Urinary bladder (tissue), 4 donors: ENCODE measurements at places on chromosomes 1 and 21. TPM values are rescaled to one million over a fixed set of nuclear protein-coding genes. Genes with fewer than 3 reads are reported as not detected.

GRCh38 chr1:112954945-112955772 is 837 bp downstream of the SLC16A1 start:
- no peak for DNase-seq

GRCh38 chr1:37661401-37661800 is 26.7 kb upstream of the RSPO1 start:
- no peak for DNase-seq

- no peak for DNase-seq
Observed at GRCh38 chr1:32299327-32299726, 7.4 kb downstream of the HDAC1 start.

DNA sequence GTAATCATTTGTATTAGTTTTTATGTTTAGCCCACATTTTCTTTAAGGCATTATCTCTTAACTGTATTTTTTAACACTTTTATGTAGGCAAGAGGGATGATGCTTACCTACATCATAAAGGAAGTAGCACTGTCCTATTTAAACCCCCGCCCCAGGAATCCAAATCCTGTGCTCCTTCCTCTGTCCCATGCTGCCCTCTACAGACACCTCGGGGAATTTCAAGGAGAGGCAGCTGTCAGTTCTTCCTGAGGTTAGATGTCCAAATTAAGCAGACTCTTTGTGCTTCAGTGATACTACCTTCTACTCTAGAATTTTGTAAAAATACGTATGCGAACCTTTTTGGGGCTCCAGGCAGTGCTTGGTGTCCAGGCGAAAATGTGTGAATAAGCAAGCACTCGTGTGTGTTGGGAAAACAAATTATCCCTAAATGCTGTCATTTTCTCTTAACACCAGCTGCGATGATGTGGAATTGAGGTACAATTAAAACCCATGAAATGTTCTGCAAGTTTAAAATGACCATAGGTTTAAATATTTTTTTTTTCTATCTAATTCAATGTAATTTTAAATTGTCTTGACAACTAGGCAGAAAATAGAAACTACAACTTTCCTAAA is 19.2 kb downstream of the CRCT1 start:
- no peak for DNase-seq

GRCh38 chr1:89545264-89546038 is 20.8 kb downstream of the LRRC8B start:
- no peak for DNase-seq

DNA sequence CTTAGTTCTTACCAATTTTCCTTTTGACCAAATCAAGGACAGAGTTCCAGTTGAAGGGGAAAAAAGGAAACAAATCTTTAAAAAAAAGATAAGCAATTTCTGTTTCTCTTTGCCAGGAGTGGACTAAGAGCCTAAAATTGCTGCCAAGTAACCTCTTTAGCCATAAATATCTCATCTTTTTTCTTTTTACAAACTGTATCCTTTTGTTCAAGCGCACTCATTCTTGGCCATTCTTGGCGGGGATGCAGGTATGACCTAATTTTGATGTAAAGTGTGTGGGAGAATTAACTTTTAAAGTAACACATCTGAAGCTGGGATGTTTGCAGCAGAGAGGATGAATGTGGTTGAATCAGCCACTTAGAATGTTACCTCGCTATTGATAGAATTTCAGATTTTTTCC is 13.4 kb upstream of the KIF1B start:
- peak; percentile 83 for DNase-seq

Gene ITPKB
- 62.3 TPM for polyA plus RNA-seq

Gene CCDC27
- not detected for polyA plus RNA-seq

GRCh38 chr1:113042285-113043143 is 30.5 kb upstream of the LRIG2 start:
- peak; percentile 58 for DNase-seq

Gene RAB3B
- polyA plus RNA-seq: 0.44 TPM

GRCh38 chr1:226344441-226345259 is 35.7 kb upstream of the LIN9 start:
- no peak for DNase-seq

Gene DCDC2B
- not detected for polyA plus RNA-seq

GRCh38 chr1:87167848-87168525 is 160.7 kb upstream of the LMO4 start:
- DNase-seq: no peak

Gene OR2T11
- polyA plus RNA-seq: not detected

- DNase-seq: no peak
Observed at GRCh38 chr1:6391951-6392808, 1.4 kb downstream of the ACOT7 start.

- no peak for DNase-seq
Observed at GRCh38 chr1:224271106-224271505, 58.9 kb downstream of the NVL start.

Gene WLS
- polyA plus RNA-seq: 107 TPM

DNA sequence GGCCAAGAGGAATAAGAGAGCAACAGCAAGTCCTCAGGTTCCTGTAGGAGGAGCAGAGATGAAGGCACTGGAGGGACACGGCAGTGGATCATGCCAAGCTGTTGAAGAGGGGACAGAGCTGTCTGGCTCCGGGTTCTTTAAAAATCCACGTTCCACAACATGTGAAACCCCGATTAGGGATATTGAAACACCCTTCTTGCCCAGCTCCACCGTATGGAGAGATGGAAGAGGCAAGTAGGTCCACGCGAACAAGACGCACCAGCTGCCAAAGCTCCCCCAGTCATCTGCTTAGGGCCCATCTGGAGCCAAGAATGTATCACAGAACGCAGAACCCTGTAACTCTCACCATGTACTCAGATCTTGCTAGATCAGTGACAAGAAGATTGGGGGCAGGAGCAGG is 3.9 kb downstream of the C1orf198 start:
- no peak for DNase-seq

DNA sequence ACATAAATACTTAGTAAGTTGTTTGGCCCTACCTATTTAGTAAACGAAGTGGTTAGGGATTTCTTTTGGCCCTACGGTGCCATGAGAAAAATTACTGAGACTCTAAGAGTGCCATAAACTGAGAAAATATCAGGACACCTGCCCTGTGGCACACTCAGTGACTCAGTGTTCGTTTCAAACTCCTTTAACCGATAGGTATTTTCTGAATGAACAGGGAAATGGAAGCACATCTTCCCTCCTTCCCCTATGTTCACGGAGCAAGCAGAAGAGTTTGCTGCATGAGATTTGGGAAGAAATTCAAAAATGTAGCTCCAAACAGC is 134.2 kb downstream of the KAZN start:
- DNase-seq: no peak

DNA sequence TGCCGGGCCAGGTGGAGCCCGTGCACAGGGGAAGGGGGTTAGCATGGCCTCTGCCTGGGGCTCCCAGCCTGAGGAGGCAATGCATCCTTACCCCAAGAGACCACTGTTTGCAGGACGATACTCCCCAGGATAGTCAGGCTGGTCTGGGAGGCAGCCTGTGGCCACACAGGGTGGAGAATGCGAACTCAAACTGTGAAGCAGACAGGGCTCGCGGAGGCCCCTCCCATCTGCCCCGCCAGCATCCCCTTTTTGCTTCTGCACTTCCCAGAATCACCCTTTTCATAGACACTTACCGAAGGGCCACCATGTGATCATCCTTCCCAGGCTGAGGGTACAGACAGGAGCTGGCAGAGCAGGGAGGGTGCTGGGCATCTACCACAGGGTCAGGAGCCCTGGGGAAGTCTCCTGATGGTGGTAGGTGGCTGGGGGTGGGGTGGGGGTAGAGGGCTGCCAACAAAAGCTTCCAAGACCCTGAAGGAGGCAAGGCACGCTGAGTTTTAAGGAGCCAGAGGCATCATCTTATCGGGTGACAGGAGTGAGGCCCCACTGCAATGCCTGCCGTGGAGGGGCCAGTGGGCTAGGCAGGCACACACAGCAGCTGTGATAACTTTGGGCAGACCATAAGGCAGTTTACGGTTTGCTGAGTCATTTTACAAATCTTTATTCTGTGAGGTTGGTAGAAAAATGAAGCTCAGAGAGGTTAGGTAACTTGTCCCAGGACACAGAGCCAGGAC is 31.3 kb upstream of the BTG2 start:
- DNase-seq: no peak

GRCh38 chr1:24909388-24909898 is 20.6 kb downstream of the RUNX3 start:
- DNase-seq: no peak

DNA sequence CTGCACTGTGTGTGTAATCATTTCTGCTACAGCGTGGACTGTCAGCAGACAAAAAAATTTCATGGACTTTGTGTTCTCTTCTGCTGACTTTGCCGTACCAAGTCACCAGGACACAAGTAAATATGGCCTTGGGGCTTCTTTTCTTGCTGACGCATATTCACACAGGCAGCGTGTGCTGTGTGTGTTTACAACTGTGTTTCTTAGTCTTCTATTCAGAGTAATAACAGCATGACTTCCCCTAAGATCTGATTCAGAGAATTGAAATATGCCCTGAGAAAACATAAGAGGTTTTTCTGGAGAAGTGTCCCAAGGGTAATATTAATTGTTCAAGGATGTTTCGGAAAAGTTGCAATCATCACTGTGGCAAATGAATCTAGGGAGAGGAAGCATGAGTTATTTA is 47.1 kb upstream of the DYNLT5 start:
- DNase-seq: no peak

Gene TNFSF4
- 1.1 TPM for polyA plus RNA-seq

Gene PKLR
- polyA plus RNA-seq: not detected

Gene SLC6A9
- polyA plus RNA-seq: 19.8 TPM

Gene RSPH1
- 0.84 TPM for polyA plus RNA-seq

DNA sequence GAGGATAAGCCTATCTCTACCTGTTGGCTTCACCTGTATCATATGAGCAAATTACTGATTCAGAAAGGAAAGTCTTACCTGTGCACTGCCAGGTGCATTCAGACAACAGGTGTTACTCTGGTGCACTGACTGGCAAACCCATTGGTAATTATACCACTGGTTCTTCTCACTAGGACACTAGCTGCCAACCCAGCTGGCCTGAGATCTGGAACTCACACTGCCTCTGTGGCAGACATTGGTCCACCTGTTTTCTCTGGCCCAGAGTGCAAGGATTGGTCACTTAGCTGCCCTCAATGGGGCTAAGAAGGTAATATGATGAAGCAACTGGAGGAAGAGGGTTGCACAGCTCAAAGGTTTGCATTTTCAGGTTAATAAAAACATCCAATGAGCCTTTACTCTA is 140.2 kb upstream of the DNAH14 start:
- no peak for DNase-seq

- no peak for DNase-seq
Observed at GRCh38 chr1:178323067-178323466, 173.7 kb downstream of the CLEC20A start.

DNA sequence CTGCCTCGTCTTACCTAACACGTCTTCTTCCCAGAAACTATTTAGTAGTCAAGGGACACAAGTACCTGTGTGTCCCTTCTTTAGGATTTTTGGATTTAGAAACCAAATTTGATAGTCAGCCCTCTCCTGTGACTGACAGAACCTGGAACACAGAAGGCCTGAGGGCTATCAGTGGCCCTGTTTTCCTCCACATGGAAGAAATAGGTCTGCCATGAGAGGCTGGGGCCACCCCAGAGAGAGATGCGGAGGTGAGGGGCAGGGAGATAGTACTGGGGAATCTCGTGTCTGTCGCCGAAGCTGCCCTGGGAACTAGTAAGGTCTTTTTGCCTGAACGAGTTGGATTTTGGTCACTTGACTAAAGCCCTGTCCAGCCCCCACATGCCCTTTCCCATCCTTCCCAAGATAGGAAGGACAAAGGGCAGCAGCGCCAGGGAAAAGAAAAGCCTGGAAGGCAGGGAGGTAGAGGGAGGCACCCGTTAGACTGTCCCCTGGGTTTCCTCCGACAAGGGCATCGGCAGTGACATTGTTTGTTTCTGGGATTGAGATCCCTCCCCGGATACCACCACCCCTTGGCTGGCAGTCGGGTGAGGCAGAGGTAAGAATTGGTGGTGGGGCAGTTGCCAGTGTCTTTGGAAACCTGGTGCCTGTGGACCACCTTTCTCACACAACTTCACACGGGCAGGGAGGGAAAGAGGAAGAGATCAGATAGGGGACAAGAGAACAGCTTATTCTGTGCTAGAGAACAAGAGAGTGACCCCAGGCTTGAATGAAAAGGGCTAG is 19.8 kb downstream of the SMIM12 start:
- no peak for DNase-seq

DNA sequence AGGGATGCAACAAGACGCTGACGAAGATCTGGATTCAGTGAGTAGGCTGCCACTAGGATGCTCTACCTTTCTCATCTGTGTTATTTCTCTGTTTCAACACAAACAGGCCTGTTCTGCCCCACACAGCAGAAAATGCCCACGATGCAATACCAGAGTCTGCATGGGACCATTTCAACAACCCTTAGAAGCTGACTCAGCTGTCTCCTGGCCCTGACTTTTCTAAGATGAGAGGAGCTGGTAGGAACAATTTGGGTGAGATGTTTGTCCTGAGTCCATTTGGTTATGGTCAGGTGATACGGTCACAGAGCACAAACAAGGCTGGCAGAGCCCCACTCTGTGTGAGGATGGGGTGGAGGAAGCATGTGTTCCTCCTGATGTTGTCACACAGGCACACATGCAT is 11.5 kb upstream of the SLC2A1 start:
- no peak for DNase-seq

Gene FAM110D
- polyA plus RNA-seq: 7.4 TPM

Gene PDC
- not detected for polyA plus RNA-seq

- no peak for DNase-seq
Observed at GRCh38 chr21:38820471-38821239, 14.9 kb downstream of the ETS2 start.

Gene TDRD5
- polyA plus RNA-seq: 0.13 TPM

- DNase-seq: no peak
Observed at GRCh38 chr1:180950321-180950720, 37.6 kb downstream of the KIAA1614 start.

DNA sequence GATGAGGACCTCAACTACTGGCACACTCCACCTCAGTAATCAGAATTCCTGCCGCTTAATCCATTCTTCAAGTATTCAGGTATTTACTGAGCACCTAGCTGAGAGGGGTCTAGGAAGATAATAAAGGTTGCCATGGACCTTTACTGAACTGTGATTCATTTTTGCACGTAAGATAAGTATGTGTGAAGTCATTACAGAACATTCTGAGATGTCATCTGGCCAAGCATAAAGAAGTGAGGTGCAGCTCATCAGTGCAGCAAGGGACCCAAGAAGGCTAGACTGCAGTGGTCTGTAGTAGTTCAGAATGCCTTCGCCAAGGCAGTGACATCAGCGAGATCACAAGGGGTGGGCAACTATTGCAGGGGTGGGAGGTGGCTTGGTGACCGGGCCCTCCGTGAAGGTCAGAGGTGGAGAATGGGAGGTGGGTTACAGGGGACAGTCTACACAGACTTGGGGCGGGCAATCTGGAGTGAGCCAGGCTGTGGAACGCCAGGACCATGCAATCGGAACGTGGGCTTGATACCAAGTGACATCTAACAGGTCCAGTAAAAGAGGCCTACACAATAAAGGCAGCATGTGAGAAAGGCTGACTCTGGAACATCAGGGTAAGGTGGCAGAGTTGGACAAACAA is 107.4 kb downstream of the SLC45A1 start:
- no peak for DNase-seq

DNA sequence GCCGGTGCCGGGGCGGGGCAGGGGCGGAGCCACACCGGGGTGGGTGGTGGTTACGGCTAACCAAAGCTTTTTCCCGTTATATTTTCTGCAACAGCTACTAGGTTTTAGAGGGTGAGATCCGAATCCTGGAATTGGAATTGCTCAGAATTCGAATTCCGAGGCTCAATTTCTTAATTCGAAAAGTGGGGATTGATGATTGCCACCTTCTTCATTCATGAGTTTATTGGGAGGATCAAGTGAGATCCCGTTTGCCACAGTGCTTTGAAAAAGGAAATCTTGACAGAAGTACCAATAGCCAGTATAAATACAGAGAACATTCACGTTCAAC is 207 bp upstream of the SVBP start:
- no peak for DNase-seq

Gene PFKFB2
- 3.4 TPM for polyA plus RNA-seq

- no peak for DNase-seq
Observed at GRCh38 chr1:85448358-85448757, 16.6 kb downstream of the DDAH1 start.

Gene OR10Z1
- not detected for polyA plus RNA-seq

Gene LCE1A
- polyA plus RNA-seq: not detected
